ELF-1 (cell line): ENCODE measurements at places on chromosomes 2 and 18.

DNA sequence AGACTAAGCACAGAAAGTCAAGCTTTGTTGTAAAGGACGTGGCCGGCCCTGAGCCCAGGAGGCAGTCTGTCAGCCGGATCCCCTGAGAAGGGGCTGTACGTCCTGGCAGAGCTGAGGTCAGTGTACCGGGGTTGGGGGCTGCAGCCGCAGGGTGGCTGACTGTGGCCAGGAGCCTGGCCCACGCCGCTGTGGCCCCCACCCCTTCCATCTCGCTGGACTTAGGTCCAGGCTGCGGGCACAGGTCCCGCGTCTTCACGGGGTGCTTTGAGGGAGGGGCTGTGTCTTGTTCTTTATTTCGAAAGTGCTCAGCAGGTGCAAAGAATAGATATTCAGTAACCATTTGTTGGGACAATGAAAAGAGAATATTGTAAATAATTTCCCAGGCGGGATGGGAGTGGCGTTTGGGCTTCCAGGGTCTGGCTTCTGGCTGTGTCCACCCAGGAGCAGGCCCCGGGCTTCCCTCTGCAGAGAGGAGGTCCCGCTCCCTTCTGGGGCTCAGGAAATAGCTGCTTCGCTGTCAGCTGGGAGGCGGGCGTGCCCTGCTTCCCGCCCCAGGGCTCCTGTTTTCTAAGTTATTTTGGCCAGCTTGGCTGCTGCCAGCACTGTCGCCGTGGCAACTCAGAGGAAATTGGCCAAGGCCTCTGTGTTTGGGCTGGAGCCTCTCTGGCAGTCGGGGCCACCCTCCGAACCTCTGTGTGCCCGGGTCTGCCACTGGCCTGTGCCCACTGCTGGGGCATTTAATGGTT, 7.4 kb downstream of the NFATC1 start:
- DNase-seq = peak; percentile 65

DNA sequence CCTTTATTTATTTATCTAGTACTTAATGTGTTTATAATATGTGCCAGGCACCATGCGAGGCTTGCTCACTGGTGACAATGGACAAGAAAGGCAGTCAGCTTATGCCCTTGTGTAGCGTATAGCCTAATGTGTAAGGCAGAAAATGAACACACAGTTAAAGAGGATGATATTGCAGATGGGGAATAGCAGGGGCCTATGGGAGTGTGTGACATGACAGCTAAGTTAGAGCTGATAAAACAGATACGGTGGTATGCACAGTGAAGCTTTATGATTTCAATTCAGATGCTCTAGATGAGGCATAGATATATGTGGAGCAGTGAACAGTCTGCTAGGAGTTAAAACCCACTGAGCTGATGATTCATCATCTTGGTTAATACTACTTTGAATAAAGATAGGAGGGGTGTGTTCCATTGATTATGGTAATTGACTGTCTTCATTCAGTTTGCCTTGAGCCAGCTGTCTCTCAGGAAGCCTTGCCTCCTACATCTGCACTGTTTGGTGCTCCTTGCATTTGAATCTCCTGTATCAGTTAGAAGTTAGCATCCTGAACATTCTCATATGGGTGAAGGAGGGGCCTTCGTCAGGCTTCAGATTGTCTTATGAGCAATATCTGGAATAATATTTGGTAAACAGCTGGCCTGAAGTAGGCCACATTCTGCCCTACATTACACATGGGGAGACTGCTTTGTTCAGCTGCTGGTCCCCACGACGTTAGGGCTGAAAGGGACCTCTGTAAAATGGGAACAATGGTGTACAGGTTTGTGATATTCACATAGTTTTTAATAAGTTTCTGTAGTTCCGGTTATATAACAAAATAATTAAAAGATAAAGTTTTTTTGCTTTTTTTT, 13.2 kb downstream of the MAP4K4 start:
- DNase-seq = no peak

GRCh38 chr18:21362831-21363230, 120.8 kb downstream of the GREB1L start:
- no peak for DNase-seq

DNA sequence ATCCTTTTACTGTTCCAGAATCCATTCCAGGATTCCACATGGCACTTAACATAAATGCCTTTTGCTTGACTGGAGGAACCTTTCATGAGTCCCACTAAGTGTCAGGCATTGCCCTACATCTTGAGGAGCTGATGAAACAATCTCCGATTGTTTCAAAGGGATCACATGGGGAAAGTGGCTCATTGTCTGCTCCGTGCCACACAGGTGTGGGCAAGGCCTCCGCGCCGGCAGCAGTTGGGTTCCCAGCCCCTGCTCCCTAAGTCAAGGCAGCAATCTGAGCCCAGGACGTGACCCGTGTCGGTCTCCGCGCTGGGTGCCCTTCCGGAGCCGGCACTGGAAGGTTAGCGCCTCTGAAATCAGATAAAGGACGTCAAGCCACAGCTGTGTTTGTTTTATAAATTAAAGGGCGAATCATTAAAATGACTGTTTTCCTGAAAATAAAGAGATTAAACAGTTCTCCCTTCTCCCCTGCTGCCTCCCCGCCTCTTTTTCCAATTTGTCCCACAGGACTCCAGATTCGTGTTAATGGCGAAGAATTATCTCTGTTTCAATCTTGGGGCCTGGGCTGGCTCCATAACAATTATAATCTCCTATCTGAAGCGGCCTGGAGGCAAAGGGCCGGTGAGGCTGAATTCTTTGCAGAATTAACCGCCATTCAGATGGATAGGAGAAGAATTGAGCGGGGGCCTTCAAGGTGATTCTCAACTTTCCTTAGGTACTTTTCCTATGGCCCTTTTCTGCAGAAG, 84.3 kb upstream of the FZD7 start:
- peak; percentile 75 for DNase-seq

DNA sequence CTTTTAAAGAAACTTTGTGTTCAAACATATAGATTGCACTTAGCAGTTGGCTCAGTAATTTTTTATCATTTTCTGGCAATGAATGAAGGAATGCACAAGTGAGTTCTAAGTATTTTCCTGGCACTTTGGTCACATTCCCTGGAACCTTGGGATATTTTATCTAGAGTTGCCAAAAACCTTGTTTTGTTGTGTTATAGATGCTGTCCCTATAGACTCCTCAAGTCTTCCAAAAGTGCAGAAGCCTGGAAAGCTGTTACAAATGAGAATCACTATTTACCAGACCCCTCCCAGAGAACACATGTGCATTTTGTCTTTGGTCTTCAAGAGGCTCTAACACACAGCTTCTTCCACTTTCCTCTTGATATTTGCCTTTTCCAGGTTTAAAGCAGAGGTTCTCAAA, 108.3 kb downstream of the RND3 start:
- DNase-seq = no peak

GRCh38 chr2:174577967-174578589, 19.5 kb downstream of the WIPF1 start:
- no peak for DNase-seq

DNA sequence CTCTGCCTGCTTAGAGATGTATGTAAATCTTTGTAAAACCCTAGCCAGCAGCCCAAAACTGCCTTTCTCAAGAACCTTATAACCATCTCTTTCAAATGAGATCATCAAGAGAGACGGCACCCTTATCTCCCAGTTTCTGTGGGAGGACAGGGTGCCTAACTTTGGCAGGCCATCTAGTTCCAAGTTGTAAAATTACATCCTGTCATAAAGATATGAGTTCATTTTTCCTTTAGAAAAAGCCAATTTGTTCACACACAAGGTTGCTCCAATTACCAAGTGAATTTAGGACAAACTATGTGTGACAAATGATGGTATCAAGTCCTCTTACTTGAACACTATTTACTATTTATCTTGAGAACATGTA, 65.3 kb downstream of the MEMO1 start:
- DNase-seq = no peak

- no peak for DNase-seq
Observed at GRCh38 chr18:62844850-62845643, 129.7 kb downstream of the PHLPP1 start.

- DNase-seq = no peak
Observed at GRCh38 chr2:175605640-175606009, 396.4 kb downstream of the LNPK start.

DNA sequence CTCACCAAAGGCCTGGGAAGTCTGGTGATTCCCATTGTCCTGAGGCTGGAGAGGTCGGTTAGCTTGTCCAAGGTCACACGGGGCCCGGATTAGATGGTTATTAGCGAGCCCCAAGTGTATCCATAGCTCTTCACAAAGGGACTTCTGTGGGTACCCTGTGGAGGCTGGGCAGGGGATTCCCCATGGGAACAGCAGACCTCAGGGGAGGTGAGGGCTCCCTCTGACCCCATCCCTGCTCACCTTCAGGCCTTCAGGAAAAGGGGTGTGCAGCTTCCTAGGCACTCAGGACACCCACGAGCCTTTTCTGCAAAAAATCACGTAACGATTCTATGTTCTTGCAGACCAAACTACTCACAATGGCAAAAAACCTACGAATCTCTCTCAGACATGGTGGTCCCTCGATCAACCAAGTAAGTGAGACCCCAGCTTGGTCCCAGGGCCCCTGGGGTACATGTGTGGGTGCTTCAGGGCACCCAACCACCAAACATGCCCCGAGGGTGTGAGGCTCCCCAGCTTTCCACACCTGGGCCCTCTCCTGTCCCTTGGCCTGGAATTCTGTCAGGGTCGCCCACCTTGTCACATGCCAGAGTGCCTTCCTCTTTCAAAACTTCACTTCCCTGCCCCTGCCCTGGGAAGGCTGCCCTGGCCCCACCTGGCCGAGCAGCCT, 40.3 kb downstream of the PDIA6 start:
- DNase-seq = no peak

DNA sequence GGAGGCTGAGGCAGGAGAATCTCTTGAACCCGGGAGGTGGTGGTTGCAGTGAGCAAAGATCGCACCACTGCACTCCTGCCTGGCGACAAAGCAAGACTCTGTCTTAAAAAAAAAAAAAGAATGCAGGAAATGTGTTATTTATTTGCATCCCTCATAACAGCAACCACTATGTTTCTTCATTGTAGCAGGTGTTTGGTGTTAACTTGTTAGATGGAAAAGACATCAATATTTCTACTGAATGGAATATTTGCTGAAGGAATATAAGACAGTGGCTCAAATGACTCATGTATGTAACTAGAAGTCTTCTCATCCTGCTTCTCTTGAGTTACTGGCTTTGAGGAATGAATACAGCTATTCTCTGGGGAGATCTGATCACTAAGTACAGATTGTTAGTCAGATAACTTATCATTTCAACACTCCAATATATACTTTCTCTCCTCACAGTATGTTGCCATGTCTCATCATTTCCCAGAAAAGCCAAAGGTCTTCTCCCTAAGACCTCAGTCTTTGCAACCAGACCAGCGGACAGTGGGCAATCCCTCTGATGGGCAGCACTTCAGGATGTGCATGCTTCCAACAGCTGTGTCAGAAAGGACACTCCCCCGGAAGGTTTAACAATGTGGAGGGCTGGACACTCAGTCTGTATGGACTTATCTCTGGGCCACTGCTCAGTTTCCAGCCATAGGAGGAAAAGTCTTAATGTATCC, 104.4 kb upstream of the STK17B start:
- DNase-seq = no peak

GRCh38 chr2:154189953-154190352, 318.2 kb downstream of the GALNT13 start:
- DNase-seq = no peak

DNA sequence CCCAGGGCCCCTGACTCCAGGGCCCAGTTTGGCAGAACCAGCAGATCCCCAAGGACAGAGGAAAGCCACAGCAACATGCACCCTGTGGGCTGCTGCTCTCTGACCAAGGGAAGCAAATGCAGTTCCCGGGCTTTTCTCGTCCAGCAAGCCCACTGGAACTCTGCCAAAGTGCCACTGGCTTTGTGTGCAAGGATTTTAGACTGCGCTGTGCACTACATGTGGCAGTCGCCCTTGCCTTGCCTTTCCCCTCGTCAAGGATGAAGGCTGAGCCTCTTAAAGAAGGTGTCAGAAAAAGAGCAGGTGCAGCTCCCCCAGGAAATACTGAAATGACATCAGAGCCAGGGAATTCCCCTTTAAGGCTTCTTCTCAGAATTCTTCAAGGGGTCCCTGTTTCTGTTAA, 199.2 kb downstream of the TFCP2L1 start:
- no peak for DNase-seq

GRCh38 chr18:13826209-13826608, 2.3 kb downstream of the MC5R start:
- no peak for DNase-seq

GRCh38 chr2:175626796-175627195, 375.3 kb downstream of the LNPK start:
- DNase-seq = no peak

- no peak for DNase-seq
Observed at GRCh38 chr2:111634050-111634794, 249.8 kb downstream of the ANAPC1 start.

- no peak for DNase-seq
Observed at GRCh38 chr2:229313591-229313990, 42.5 kb upstream of the PID1 start.

GRCh38 chr2:236055471-236055870, 112.7 kb downstream of the GBX2 start:
- DNase-seq = no peak

- peak; percentile 34 for DNase-seq
Observed at GRCh38 chr18:59220784-59221765, 1.1 kb downstream of the GRP start.

DNA sequence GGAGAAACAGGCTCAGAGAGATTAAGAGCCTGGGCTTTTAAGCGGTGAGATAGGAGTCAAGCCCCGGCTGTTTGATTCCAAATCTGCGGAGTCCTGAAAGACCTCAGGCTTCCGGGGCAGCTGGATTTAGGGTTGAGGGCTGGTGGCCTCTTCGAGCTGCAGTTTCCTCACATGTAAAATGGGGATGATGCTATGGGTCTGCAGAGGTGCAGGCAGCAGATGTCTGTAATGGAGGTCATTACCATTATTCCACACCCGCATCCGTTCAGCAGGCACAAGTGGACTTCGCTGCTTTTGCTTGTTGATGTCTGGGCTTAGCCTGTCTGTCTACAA, 175.6 kb upstream of the HS6ST1 start:
- DNase-seq = no peak

GRCh38 chr2:41965173-41965908, 82.5 kb upstream of the PKDCC start:
- DNase-seq = no peak

- no peak for DNase-seq
Observed at GRCh38 chr2:169637620-169638019, 53.5 kb downstream of the PPIG start.

GRCh38 chr2:206981086-206981674, 41.9 kb downstream of the CPO start:
- no peak for DNase-seq

- DNase-seq = no peak
Observed at GRCh38 chr2:157820193-157820592, 55.9 kb downstream of the ACVR1 start.

DNA sequence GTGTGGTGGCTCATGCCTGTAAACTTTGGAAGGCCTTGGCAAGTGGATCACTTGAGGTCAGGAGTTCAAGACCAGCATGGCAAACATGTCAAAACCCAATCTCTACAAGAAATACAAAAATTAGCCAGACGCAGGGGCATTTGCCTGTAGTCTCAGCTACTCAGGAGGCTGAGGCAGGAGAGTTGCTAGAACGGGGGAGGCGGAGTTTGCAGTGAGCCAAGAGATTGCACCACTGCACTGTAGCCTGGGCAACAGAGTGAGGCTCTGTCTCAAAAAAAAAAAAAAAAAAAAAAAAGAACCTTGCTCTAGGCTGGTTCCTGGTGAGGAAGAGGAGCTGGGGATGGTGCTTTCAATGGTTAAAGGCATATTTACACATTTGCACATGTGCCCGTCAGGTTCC, 129.4 kb downstream of the LYPD6B start:
- no peak for DNase-seq

- DNase-seq = no peak
Observed at GRCh38 chr2:12318427-12319057, 398.2 kb upstream of the TRIB2 start.
